ENCODE measurements at places on chromosomes 11 and 22.
A peak's percentile ranks its signal among the peaks of the same experiment; 100 is the strongest.

DNA sequence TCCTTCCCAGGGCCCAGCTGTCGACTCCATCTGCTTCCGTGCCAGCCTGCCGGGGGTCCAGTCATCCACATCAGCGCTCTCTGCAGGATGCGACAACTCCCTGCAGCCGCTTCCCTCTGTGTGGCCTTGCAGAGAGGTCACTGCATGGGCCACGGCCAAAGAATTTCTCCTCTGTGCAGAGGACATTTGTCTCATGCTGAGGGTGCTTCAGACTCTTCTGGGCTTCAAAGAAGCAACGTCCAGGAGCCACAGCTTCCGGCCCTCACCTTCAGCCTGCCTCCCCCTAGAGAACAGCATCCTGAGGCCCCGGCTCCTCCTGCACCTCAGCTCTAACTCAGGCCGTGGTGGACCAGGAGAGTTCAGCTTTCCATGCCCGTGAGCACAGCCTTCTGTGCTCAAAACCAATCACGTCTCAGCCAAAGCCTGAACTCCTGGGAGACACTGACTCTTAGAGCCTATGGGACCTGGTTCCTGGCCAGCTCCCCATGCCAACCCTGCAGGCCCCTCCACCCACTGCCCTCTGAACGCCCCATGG lies 258.9 kb downstream of the BRD1 start:
- no peak for DNase-seq

- no peak for DNase-seq
Observed at GRCh38 chr11:85960678-85961077, 105.5 kb downstream of the CCDC83 start.

- DNase-seq = no peak
Observed at GRCh38 chr11:29027436-29027835, 919.2 kb downstream of the METTL15 start.

DNA sequence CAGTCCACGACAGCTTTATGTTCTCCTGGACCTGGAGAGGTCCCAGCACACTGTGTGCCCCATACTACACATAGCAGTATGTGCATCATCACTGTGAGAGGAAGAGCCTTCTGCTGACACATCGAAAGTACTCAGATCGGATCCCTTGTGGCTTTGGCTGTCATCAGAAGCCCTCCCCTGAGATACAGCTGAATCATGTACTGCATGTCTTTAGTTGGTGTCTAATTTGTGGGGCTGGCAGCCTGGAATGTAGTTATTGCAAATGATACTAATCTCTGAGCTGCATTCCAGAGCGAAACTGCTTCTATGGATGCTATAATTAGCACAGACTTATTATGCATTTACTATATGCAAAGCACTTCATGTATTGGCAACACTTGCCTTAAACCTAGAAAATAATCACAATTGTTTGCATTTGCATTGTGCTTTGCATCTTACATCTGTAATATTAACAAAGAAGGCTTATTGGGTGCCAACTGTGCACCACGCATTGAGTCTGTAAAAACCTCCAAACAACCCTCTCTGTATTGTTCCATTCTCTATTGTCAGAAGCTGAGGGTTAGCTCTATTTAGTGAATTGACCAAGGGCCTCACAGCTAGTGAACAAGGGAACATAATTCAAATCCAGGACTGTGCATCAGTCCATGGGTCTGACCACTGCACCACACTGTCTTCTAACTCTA lies 89.2 kb upstream of the CRTAM start:
- DNase-seq = peak; percentile 99

DNA sequence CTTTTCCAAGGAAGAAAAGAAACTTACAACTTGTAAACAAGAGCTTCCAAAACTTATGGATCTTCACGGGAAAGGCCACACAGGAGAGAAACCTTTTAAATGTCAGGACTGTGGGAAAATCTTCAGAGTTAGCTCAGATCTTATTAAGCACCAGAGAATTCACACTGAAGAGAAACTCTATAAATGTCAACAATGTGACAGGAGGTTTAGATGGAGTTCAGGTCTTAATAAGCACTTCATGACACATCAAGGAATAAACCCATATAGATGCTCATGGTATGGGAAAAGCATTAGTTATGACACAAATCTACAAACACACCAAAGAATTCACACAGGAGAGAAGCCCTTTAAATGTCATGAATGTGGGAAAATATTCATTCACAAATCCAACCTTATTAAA lies 32.4 kb downstream of the GAB2 start:
- DNase-seq = no peak

DNA sequence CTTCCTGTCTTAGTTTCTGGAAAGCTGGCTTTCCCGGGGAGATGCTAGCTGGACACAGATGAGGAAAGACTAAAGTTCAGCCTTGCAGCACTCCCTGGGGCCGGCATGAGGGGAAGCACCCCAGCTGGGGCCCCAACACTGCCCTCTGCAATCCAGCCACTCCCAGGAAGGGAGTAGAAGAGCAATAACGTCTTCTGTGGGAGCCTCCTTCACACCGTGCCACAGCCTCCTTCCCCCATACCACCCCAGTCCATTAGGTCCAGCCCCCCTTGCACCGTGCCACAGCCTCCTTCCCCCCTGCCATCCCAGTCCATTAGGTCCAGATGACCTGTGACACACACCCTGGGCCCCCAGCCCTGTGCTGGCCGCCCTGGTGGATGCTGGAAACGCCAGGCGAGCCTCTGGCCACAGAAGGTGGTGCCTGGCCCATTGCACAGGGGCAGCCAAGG lies 44.1 kb upstream of the PRDM11 start:
- DNase-seq = no peak

DNA sequence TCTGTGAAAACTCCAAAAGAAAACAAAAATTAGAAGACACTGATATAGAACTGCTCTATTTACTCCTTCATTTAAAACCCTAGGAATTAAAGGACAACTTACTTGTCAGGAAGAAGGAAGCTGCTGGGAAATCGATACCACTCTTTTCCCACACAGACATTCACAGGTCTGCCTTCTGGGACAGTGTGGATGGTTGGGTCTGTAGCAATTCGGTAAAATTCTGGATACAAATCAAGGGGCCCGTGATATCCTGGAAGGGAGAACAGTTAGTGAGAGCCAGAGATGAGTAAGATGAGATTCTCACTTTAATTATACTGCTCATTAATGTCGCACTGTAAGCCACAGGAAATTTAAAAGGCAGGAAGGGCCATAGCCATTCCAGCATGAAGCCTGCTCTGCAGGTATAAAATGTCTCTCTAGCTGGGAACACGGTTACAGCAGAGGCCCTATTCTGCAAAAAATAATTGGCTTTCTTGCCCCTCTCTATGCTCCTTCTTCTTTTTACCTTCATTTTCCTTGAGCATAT lies 34.0 kb downstream of the ALG9 start:
- DNase-seq = no peak

- no peak for DNase-seq
Observed at GRCh38 chr22:45933506-45934167, 43.3 kb downstream of the WNT7B start.

GRCh38 chr22:45493286-45493771 lies 9.4 kb upstream of the FBLN1 start:
- peak; percentile 64 for DNase-seq

- peak; percentile 91 for DNase-seq
Observed at GRCh38 chr11:9859554-9860305, 195.9 kb downstream of the SWAP70 start.

DNA sequence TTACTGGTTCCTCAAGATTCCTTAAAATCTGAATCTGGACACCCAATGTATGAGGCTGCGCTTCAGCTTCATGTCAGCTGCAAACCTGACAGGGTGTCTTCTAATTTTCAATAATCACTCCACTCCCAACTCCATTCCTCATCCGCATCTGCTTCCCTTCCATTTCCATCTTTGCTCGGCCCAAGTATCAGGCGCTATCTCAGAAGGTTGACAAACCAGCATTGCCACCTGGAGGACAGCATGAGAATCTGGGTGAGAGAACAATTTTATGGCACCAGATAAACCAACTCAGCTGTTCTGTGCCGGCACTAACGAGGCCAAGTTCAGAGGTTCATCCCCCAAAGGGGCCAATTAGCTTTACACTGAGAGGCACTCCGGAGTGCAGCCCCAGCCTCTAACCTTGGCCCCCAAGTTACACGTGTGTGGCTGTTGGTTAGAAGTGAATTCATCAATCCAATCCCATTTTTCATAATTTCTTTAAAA lies 79.1 kb upstream of the LMO2 start:
- peak; percentile 64 for DNase-seq

GRCh38 chr11:1404461-1405185 lies 14.9 kb downstream of the BRSK2 start:
- DNase-seq = no peak

GRCh38 chr11:113014262-113015097 lies 53.3 kb downstream of the NCAM1 start:
- no peak for DNase-seq

DNA sequence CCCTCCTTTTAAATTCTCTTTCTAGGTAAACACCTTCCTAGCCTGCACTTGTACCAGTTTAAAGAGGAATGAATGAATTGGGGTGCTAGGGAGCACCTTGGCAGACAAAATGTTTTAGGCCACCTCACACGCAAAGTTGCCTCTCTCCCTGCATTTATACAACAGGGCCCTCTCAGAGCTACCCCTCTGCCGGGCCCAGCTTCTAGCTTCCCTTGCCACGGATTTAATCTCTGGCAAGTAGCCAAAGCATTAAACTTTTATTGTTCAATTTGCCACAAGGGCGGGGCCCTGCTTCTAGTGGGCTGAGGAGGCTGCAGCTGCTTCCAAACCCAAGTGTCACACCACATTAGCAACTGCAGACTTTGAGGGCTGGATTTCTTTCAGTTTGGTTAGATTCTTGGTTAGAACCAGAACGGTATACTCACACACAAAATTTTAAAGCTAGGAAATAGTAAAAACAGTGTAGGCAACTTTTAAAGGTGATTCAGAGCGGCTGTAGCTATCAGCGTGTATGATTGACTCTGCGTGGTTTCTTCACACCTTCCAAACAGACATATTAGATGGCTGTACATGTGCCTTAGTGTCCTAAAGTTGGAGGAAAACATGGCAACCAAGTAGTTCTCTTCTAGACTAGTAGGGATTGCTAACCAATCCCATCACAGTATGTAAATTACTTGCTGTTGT lies 6.5 kb downstream of the KREMEN1 start:
- no peak for DNase-seq

DNA sequence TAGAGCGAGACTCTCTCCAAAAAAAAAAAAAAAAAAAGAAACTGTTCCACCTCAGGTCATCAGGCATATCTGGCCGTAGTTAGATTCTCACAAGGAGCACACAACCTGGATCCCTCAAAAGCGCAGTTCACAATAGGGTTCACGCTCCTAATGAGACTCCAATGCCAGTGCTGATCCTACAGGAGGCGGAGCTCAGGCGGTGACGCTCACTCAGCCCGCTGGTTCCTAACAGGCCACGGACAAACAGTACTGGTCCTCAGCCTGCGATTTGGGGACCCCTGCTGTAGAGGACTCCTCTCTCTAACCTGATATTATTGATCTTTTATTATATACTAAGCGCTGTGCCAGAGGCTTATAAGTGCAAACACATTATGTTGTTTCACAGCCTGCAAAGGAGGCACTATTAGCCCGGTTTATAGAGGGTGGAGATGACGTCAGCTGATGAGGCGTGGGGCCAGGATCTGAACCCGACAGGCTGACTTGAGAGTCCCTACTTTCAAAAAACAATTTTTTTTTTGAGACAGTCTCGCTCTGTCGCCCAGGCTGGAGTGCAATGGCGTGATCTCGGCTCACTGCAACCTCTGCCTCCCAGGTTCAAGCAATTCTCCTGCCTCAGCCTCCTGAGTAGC lies 4.9 kb upstream of the MAFF start:
- DNase-seq = no peak

DNA sequence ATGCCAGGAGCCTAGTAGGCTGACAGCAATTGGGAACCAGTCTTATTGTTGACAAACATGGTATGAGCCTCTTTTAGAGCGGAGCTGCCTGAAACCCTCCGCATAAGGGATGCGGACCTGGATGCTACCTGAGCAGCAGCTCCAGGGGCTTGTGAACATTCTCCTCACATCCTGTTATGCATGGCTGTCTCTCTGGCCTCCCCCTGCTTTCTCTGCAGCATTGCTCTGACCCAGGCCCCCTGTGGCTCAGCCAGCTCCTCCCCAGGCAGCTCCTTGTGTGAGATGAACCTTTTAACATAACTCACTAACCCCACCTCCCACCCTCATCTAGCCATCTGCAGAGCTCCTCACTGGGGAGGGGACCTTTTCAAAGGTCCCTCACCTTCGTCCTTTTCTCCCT lies 6.0 kb downstream of the BMAL1 start:
- DNase-seq = no peak

DNA sequence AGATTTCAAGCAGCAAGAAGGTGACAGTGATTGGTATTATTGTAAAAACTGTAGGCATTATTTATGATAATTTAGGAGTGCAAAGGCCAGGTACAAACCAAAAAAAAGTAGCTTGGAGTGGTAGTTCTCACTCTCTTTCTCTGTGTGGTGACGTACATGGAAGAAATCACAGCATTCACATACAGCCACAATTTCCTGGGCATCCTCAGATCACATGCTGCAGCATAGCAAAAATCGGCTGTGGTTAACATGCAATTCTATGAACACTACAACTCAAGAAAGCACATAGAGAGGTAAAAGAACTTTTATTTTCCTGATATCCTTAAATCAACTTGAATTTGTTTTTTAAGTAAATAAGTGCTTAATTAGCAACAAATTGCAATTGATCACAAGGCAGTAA lies 875.8 kb downstream of the DLG2 start:
- DNase-seq = no peak

GRCh38 chr11:1875093-1875850 lies 16.4 kb downstream of the PRR33 start:
- peak; percentile 35 for DNase-seq

All from fibroblast of mammary gland (primary cell).